ENCODE measurements at places on chromosomes 4 and X. TPM values are rescaled to one million over a fixed set of nuclear protein-coding genes. Genes with fewer than 3 reads are reported as not detected.

DNA sequence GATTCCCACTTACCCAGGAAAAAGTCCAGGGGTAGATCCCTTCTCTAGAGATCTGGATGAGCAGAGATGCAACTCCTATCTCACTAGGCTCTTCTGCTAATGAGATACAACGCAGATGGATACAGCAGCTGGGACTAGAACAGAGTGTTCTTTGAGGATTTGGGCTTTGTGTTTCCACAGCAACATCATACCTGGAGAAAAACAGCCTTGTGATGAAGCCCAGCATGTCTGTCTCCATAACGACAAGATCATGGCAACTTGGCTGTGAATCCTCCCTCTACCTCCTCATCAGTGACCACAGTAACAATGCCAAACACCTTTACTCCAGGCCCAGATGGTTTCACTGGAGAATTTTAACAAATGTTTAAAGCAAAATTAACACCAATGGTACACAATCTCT, 80.1 kb downstream of the RCHY1 start:
- DNase-seq: no peak

NWD2 gene
- total RNA-seq: not detected

GRCh38 chr4:128869776-128870509, 60.4 kb downstream of the JADE1 start:
- DNase-seq: no peak

GATA1 gene
- not detected for total RNA-seq

DMRTC1 gene
- total RNA-seq: not detected

HOPX gene
- under 0.01 TPM for total RNA-seq

GRCh38 chr4:155646001-155646400, 20.6 kb upstream of the GUCY1A1 start:
- DNase-seq: no peak

- no peak for DNase-seq
These were observed 413.2 kb downstream of the FGF13 start for GRCh38 chrX:138298268-138298667.

DNA sequence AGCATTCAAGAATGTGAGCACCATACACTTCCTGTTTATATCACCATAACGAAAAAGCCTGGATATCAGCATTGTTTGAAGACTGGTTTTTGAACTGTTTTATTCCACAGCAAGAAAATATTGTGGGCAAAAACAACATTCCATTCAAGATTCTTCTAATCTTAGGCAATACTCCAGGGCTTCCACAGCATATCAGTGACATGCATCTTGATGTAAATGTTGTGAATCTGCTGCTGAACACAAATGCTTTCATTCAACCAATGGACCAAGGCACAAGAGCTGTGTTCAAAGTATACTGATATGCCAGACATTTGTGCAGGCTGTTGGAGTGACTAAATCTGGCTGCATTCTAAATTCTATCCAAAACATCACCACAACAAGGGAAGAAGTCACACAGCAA, 260.1 kb upstream of the ETNPPL start:
- DNase-seq: peak; percentile 47

GRCh38 chr4:2642968-2643367, 106.5 kb downstream of the FAM193A start:
- no peak for DNase-seq

GRCh38 chr4:8747467-8748235, 124.0 kb downstream of the HMX1 start:
- no peak for DNase-seq

GRCh38 chr4:4762909-4763821, 96.3 kb upstream of the MSX1 start:
- peak; percentile 56 for DNase-seq

SSX4 gene
- not detected for total RNA-seq

GRCh38 chr4:78414116-78414515, 137.5 kb upstream of the ANXA3 start:
- DNase-seq: peak; percentile 3

DNA sequence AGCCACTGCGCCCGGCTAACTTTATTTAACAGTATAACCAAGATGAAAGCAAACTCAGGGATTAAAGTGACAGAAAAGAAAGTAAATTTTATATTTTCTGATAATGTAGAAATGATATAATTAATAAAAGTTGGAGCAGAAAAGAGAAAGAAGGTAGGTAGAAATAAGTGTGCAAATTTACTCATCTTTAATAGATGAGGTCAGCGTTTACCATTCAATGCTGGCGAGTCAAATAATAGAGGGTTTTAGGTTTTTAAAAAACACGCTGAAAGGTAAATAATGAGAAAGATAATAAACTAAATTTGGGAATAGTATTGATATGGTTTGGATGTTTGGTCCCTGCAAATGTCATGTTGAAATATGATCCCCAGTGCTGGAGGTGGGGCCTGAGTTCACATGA, 13.6 kb downstream of the CDKN2AIP start:
- no peak for DNase-seq

CXCL11 gene
- not detected for total RNA-seq

APBB2 gene
- 96.3 TPM for total RNA-seq
